ENCODE measurements at places on chromosomes 11 and 22.

DNA sequence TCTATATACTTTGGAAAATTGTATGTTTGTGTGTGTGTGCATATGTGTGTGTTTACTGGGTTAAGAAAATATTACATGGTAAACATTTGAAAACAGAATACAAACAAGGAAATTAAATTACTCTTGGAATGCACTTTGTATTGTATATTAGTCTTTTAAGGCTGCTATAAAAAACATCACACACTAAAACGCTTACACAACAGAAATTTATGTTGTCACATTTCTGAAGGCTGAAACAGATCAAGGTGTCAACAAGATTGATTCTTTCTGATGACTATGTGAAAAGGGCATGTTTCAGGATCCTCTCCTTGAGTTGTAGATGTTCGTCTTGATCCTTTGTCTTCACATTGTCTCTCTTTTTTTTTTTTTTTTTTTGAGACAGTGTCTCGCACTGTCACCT, 149.1 kb upstream of the CNTN5 start:
- DNase-seq = no peak

GRCh38 chr11:117425679-117426296, 98.1 kb downstream of the CEP164 start:
- DNase-seq = no peak

GRCh38 chr22:48664586-48664985, 1163.1 kb downstream of the BRD1 start:
- DNase-seq = no peak

- DNase-seq = no peak
These were observed 15.4 kb upstream of the ST14 start for GRCh38 chr11:130144141-130144540.

DNA sequence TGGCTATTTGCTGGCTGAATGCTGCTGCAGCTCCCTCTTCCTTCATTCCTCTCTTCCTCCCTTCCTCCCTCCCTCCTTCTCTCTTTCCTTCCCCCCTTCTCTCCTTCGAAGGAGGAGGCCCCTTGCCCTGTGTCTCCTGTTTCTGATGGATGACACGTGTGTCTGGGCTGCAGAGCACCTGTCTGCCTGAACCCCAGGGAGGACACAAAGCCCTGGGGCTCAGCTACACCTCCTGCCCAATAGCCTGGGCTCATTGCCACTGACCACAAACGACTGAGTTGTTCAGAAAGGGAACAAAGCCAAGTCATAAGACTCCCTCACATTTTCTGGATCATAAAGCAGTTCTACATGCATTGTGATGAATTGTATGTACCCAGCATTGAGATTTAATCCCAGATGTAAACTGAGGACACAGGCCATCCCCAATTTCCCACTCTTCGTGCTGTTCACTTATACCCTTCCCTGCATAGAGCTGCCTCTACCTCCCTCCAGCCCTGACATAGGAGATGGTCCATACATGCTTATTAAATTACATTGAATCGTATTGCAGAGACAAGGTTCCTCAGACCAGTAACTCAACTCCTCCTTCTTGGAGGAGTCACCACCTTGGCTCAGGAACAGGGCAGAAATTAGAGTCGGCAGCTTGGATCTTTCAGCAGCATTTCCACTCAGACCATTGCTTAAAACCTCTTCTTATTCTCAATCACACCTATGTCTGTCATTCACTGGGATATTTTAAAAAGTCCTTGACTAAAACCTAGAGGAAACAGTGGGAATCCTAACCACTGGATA, 1.2 kb downstream of the CSRP3 start:
- no peak for DNase-seq

DNA sequence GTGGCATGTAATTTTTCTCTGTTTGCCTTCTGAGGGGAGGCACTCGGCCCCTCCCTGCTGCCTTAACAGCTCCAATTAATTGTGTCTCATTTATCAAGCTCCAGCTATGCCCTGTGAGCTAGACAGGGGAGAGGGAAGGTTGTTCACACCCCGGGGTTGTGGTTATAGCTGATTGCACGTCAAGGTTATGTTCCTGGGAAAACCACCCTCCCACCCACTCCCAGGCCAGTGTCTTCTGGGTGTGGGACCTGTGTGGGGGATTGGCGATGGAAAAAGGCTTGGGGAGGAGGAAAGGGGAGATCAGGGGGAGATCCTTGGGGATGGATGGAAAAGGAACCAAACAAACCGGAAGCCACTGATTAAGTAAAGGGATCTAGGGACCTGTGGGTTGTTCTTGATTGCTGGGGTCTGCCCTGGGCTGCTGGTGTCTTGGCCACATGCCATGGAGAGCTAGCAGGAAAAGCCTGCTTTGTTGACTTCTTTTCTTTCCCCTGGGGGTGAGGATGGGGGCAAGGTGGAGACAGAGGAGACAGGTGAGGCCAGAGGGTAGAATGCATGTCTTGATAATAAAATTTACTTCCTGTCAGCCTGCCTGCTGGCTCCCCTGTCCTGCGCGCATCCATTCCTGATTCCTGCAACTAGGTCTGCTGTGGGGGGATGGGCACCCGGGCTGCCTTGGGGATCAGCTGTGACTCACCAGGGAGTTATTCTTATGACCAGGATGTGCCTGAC, 13.5 kb upstream of the SORL1-AS1 start:
- DNase-seq = no peak

- DNase-seq = no peak
These were observed 10.8 kb upstream of the VSIG10L2 start for GRCh38 chr11:125935056-125935455.

DNA sequence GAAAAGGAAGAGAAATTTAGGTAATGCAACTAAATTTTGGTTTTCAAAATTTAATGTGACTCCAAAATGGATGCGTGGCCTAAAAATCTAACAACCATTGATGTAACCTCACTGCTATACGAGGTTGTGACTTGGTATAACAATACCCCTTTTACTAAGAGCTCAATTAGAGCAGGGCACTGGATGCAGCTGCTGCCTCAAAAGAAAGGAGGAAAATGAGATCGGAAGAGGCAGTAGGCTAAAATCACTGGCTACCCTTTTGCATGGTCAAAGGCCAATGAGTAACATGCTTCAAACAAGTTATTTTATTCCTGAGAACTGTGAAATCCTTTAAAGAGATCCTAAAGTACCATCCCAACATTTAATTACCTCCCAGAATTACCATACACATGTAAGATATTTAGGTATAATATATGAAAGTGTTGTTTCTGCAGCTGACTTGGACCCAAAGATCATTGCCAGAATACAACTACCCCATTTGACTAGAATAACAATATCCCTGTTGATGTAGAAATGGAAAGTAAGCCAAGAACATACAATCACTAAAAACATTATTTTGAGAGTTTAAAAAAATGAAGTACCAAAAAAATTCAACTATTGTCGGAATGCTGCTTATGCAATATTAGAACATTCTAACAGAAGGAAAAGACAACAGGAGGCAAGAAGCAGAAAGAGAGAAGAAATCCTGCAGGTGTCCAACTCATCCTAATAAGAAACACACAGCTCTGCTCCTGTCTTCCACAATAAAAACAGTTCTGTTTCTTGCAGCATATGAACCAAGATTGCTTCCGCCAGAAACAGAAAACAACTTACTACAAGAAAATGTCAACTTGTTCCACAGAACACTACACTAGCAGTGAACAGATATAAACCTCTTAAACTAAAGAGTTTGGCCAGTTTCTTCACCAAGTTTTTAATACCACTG, 15.0 kb downstream of the SIK3 start:
- DNase-seq = no peak

DNA sequence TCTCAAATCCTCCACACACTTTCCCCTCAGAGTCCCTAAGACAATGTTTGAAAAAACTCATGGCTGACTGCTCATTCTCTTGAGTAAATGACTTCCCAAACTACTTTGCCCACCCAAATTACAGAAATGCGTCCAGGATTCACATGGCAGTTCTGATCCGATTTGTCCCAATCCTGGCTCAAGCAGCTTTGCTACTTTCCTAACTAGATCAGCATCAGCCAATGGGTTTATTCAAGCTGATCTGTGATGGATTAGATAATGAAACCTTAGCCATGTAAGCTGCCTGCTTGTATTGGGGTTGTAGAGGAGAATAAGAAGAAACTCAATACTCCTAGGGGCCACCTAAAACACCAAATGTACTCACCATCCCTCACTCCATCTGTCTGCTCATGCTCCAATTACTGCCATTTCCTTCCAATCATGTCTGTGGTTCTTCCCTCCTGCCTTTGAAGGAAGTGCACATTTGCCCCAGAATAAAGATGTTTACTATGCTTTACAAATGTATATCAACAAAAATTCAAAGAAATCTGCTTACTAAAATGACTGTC, 6.9 kb downstream of the RBFOX2 start:
- no peak for DNase-seq

DNA sequence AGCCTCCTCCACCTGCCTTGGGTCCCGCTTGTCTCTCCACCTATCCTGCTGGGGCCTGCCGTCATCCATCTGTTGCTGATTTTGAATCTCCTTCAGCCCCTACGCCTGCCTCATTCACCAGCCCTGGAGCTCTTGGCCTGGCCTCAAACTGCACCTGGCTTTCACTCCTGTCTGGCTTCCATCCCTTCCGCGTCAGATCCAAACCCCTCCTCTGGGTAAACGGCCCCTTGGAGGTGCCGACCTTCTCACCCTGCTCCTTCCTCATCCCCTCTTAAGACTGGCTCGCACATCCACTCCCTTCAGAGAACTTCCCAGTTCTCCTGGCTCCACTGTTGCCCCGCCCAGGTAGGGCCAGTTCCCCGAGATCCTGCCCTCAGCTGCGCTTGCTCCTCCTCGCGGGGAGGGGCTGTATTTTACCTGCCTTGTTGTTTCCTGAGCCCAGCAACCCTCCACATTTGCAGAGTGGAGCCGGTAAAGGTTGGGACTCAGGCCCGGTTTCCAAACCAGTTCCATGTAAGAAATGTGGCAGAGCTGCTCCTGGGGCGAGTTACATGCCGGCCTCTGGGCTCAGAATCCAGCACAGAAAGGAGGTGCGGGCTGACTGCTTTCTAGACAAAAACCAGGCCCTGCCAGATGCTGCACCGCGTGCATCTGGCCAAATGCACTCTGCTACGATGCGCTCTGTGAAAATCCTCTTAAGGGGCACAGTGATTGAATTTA, 13.9 kb upstream of the SHANK2 start:
- no peak for DNase-seq

- no peak for DNase-seq
These were observed 2.1 kb downstream of the C11orf16 start for GRCh38 chr11:8930456-8931175.

DNA sequence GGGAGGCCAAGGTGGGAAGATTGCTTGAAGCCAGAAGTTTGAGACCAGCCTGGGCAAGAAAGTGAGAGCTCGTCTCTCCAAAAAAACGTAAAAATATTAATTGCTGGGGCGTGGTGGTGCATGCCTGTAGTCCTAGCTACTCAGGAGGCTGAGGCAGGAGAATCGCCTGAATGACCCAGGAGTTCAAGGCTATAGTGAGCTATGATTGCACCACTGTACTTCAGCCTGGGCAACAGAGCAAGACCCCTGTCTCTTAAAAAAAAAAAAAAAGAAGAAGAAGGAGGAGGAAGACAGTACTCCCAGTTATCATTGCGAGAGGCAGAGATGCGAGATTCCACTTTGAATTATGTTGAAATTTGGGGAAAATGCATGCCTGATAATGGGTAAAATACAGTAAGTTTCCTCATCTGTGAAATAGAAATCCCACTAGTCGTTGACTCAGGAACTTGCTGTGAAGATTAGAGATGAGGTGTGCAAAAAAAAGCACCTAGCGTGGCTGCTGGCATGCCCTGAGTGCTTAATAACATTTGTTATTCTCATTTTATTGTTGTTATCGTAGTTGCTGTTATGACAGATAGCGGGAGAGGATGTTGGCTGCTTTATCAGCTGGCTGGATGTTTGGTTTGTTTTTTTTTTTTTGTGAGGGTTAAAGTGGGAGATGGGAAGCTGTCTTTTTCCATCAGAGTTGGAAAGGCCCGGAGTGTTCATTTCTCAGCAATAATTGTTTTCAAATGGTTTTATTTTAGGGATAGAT, 33.4 kb downstream of the BCR start:
- no peak for DNase-seq

GRCh38 chr11:128689948-128690664, 3.8 kb upstream of the FLI1 start:
- DNase-seq = no peak

DNA sequence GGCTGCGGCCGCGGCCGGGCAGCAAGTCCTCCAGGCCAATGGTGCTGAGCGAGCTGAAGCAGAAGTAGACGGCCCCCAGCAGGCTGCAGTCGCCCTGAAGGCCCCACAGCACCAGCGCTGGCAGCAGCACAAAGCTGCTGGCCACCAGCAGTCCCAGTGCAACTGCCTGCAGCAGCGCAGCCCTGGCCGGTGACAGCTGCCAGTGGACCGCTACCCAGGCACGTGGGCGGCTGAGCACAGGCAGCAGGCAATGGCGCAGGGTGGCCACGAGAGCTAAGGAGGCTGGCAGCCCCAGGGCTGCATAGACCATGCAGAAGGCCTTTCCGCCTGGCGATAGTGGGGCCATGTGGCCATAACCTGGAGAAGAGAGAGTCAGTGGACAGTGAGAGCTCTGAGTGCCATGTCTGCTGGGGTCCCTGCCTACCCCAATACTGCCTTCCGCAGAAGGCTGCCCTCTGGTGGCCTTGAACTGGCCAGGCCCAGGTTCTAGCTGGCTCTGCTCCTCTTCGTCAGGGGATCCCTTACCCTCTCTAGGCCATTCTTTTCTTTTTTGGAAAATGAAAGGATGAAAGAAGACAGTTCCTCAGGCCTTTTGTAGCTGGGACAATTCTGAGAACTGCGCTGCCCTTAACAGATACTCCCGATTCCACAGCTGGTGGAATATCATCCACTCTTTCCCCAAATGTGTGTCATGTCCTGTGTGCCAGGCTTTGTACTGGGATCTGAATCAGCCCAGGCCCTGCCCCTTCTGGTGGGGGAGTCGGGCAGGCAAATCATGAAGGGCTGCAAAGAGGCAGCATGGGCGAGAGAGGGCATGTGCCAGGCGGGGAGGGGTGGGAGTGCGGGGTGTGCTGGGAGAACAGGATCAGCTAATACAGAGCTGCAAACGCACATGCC, 1.8 kb downstream of the KCNK7 start:
- DNase-seq = no peak

DNA sequence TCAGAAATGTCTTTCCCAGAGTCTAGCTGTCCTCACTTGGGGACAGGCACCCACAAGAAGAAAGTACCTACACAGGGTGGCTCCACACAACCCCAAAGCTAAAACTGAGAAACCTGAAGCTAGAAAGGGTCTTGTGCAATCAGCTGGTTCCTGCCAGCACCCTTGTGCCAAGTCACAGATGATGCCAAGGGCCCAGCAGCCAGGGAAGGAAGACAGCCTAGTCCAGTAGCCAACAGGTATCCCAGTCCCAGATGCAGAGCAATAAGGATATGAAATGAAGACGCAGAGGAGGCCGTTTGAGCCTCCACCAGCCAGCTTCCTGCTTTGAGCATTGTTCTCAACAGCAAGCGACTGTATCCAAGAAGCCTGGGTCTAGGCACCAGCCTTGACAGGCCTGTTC, 6.1 kb downstream of the PLEKHA7 start:
- no peak for DNase-seq
